ENCODE measurements at places on chromosomes 7 and 10.

GRCh38 chr7:30389791-30390190 is 88.8 kb downstream of the NOD1 start:
- DNase-seq, result no peak

DNA sequence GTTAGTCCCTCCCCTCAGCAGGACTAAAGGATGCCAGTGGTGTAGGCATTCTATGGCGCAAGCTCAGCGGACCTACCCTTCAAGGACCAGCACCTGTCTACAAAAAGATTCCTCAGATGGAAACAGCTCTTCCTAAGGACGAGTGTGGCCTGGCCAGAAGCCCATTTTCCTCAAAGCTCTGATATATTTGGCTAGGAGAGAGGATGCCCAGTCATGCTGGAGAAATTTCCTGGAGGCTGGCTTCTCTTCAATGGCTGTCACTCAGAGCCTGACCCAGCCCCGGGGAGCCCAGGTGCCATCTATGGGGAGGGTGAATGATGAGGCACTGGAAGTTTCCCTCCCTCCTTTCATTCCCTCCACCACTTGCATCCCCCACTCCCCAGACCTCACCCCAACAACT is 111.5 kb downstream of the PLXNA4 start:
- no peak for DNase-seq

DNA sequence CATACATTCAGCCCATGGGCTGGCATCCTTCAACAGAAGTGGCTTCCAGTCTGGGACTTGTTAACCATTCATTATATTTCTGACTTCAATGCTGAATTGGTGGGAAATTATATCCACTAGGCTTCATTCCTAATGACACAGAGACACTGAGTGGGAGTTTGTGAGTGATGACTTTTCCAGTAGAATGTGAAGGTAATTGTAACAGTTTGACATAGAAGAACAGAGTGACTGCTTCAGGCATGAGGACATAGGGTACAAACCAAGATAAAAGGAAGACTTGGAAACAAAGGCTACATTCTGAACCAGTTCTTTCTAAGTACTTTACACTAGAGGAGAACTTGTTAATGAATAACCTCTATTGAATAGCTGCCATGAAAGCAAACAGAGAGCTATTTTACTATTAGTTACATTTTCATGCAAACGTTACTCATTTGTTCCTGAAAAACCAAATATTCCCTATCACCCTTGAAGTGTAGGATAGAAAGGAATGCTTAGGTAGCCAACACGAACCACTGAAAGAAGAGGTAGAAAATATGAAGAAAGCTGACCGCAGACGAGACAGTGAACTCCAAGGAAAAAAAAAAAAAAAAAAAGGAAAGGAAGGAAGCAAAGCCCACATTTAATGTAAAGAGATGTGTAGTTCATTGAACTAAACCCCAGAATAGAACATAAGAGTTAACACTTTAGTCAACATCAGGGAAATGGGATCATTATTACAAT is 237.0 kb upstream of the SEMA3C start:
- no peak for DNase-seq

DNA sequence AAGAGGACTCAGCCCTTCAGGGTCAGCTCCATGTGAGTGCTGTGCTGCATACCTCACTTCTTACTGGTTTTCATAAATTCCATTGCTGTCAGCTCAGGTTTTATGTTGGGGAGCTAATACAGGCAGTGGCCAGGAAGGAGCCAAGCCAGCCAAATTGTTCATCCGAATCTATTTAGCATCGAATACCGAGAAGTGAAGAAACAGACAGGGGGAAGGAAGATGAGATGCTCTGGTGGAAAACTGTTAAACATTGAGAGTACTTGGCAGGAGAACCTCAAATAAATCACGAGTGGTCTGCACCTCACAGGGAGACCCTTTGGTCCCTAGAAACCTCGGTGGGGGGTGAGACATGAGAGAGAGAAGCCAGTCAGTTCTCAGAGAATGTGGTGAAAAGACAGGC is 196.0 kb upstream of the TMEM72 start:
- no peak for DNase-seq

GRCh38 chr10:3068968-3069737 is 1.8 kb downstream of the PFKP start:
- peak; percentile 30 for DNase-seq

DNA sequence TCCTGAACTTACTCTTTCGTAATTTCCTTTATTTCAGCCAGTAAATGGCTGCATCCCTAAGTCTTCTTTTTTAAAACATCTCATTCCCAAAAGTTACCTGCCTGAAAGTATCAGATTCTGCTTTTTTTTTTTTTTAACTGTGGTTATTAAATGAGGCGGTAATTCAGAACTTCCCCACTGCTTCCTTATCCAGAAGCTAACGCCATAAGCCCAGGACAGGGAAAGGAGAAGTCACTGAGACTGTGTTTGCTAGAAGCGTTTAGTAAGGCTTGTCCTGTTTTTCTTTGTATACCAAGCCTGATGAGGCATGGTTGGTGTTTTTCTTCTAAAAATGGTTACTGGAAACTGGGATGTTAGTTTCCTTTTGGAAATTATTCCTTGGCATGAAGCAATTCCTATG is 197.8 kb downstream of the CELF2 start:
- DNase-seq, result no peak

GRCh38 chr7:71484380-71484779 is 352.4 kb downstream of the GALNT17 start:
- no peak for DNase-seq
